ENCODE measurements at places on chromosomes 12 and 14.

- DNase-seq = no peak
These were observed 7.0 kb downstream of the TRMT61A start for GRCh38 chr14:103535891-103536565.

GRCh38 chr12:57846285-57846576 is 298 bp downstream of the CTDSP2 start:
- no peak for DNase-seq

- DNase-seq = no peak
These were observed 24.5 kb upstream of the POLR3B start for GRCh38 chr12:106333010-106333409.

DNA sequence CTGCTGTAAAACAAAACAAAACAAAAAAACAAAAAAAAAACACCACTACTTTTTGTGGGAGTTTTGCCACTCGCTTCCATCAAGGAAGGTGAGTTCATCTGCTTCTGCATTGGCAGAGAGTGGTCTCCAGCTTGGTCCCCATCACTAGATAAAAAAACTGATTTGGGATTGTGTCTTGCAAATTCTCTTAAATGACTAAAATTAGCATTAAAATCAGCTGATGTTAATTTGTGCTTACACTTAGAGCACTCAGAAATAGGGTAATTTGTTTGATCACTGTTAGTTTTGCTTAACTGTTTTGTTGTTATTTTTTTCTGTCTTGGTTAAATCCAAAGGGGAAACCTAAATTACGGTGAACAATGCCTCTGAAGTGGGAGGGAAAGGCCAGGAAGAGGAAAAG is 1048.0 kb downstream of the LRFN5 start:
- DNase-seq = no peak

GRCh38 chr12:5388581-5389535 is 43.0 kb upstream of the NTF3 start:
- DNase-seq = no peak

- no peak for DNase-seq
These were observed 133.0 kb upstream of the C14orf180 start for GRCh38 chr14:104446611-104447010.

GRCh38 chr14:47278233-47278842 is 397.1 kb downstream of the MDGA2 start:
- DNase-seq = peak; percentile 23

GRCh38 chr12:62581288-62582064 is 114.8 kb downstream of the MON2 start:
- DNase-seq = no peak

DNA sequence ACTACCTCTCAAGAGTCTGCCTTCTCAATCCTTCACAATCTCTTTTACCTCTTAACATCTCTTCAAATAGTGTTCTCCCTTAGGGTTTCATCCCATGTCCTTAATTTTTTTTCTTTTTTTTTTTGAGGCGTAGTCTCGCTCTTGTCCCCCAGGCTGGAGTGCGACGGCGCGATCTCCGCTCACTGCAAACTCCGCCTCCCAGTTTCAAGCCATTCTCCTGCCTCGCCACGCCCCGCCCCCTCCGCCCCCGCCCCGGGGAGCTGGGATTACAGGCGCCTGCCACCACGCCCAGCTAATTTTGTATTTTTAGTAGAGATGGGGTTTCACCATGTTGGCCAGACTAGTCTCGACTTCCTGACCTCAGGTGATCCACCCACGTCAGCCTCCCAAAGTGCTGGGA is 7.0 kb upstream of the BCAT1 start:
- DNase-seq = no peak

- DNase-seq = no peak
These were observed 53.3 kb downstream of the BEGAIN start for GRCh38 chr14:100533656-100534485.

- DNase-seq = no peak
These were observed 10.9 kb downstream of the BCL7A start for GRCh38 chr12:122032580-122032979.

DNA sequence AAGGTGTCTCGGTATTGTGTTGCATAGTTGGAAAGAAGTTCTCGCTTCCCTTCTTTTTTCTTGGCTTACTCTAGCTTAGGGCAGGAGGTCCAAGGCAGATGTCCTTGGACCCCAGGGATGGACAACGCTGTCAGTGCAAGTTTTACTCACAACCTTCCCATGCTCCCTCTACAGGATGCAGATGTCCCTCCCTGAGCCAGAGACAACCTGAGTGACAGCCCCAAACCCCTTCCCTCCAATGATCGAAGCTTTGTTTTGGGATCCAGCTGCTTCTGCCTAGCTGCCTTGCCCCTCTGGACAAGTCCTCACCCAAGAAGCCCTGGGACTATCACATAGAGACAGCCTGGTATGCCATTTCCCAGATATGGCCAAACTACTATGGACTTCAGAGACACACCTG is 112.0 kb upstream of the RAP1B start:
- no peak for DNase-seq

DNA sequence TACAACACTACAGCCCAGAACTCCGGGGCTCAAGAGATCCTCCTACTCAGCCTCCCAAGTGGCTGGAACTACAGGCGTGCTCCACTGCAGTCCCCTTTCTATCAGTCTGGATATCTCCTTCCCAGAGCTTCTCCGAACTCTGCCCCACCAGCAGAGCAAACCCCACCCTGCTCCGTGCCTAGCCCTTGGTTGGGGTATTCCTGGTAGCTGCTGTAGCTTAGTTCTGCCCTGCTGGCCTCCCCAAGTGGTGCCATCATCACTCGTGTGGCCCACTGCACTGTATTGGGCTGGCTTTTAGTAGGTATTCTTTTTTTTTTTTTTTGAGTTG is 9.5 kb downstream of the HSP90AA1 start:
- DNase-seq = no peak

- no peak for DNase-seq
These were observed 183.6 kb upstream of the G2E3 start for GRCh38 chr14:30375296-30375892.

DNA sequence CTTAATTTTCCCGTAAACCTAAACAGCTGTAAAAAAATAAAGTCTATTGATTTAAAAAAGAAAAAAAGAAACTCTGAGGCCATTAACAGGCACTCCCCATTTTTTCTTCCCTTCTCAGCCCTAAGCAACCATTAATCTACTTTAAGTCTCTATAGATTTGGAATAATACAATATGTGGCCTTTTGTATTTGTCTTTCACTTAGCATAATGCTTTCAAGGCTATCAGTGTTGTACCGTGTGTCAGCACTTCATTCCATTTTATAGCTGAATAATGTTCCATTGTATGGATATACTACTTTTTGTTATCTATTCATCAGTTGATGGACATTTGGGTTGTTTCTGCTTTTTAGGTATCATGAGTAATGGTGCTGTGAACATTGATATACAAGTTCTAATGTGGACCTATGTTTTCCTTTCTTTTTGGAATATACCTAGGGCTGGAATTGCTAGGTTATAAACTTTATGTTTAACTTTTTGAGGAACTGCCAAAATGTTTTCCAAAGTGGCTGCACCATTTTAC is 15.7 kb downstream of the CREBL2 start:
- DNase-seq = no peak

GRCh38 chr12:57471661-57472060 is 8.0 kb downstream of the ARHGAP9 start:
- no peak for DNase-seq

DNA sequence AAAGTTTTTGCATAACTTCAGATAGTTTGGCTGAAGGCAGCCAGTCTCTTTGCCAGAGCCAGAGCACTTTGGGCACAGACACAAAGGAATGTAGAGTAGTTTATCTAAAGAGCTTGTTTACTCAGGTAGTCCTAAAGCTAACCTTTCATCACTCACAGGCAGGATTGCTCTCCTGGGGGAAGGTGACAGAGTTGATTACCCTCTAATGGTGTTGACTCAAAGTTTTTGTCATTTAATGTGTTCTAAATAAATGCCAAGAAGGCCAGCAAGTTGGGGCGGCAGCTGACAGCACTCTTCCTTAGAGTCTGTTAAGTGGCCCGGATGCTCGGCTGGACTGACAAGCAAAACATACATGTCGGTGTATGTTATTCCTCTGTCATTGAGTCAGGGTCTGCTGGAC is 9.3 kb upstream of the TAS2R46 start:
- no peak for DNase-seq

GRCh38 chr14:93929048-93929535 is 1.9 kb downstream of the FAM181A start:
- DNase-seq = peak; percentile 64

Data from left lung (tissue), 14 donors.